Nephron progenitor cell (in vitro differentiated cells): ENCODE measurements at places on chromosomes 11 and 22.

- H3K4me1 ChIP-seq, result peaks cover 55% of the 10 kb centered on the region
- H3K4me3 ChIP-seq, result peak overlapping the region; percentile 96
- DNase-seq, result no peak
- H3K27ac ChIP-seq, result peak overlapping the region; percentile 99
Observed at GRCh38 chr22:50243685-50244419, 971 bp downstream of the TUBGCP6 start.

GRCh38 chr11:119531056-119531455 lies 108.1 kb upstream of the THY1 start:
- H3K27me3 ChIP-seq, result peaks cover 42% of the 10 kb centered on the region
- no peaks in the 10 kb centered on the region for H3K4me1 ChIP-seq
- no peaks in the 10 kb centered on the region for H3K36me3 ChIP-seq
- no peak overlapping the region for H3K27ac ChIP-seq
- no peak overlapping the region for H3K4me3 ChIP-seq

GRCh38 chr11:26297189-26297975 lies 34.5 kb upstream of the ANO3 start:
- no peak overlapping the region for H3K4me3 ChIP-seq
- H3K27ac ChIP-seq, result no peak overlapping the region
- H3K4me1 ChIP-seq, result no peaks in the 10 kb centered on the region
- H3K36me3 ChIP-seq, result no peaks in the 10 kb centered on the region

DNA sequence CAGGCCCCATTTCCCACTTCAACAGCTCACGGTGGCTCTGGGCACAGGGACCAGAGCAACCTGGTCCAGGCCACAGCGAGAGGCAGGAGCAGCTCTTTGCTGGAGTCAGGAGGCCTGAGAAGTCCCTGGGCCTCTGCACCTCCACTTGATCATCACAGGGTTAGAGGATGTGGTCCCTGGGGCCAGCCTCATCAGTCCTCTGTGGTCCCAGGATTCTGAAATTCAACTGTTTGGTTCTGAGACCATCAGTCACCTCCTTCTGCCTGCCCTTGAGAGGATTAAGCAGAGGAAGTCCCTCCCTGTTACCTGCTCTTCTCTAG lies 24.9 kb upstream of the CBX7 start:
- H3K36me3 ChIP-seq, result peaks cover 4% of the 10 kb centered on the region
- H3K27me3 ChIP-seq, result peaks cover 8% of the 10 kb centered on the region
- no peak overlapping the region for H3K4me3 ChIP-seq

- DNase-seq, result peak; percentile 45
- H3K4me1 ChIP-seq, result peaks cover 50% of the 10 kb centered on the region
- H3K27me3 ChIP-seq, result peaks cover 67% of the 10 kb centered on the region
- peak overlapping the region; percentile 47 for H3K4me3 ChIP-seq
- no peak overlapping the region for H3K27ac ChIP-seq
- H3K36me3 ChIP-seq, result peaks cover 11% of the 10 kb centered on the region
Observed at GRCh38 chr22:44586999-44587736, 89.1 kb upstream of the RTL6 start.

- peak within 1 kb of the TSS; percentile 94 for H3K27ac ChIP-seq
- peaks cover 24% of the 10 kb centered on the region for H3K27me3 ChIP-seq
- DNase-seq, result peak; percentile 80
Observed at GRCh38 chr22:31292236-31292989, at the start of gene PIK3IP1. Gene PIK3IP1 (minus strand): TSS chr22:31292488. CDS start chr22:31292344, 144 bp downstream.

GRCh38 chr11:69440876-69441275 lies 40.6 kb upstream of the LINC01488 start:
- H3K4me1 ChIP-seq, result peaks cover 68% of the 10 kb centered on the region
- no peak overlapping the region for H3K27ac ChIP-seq
- no peaks in the 10 kb centered on the region for H3K36me3 ChIP-seq
- DNase-seq, result no peak

DNA sequence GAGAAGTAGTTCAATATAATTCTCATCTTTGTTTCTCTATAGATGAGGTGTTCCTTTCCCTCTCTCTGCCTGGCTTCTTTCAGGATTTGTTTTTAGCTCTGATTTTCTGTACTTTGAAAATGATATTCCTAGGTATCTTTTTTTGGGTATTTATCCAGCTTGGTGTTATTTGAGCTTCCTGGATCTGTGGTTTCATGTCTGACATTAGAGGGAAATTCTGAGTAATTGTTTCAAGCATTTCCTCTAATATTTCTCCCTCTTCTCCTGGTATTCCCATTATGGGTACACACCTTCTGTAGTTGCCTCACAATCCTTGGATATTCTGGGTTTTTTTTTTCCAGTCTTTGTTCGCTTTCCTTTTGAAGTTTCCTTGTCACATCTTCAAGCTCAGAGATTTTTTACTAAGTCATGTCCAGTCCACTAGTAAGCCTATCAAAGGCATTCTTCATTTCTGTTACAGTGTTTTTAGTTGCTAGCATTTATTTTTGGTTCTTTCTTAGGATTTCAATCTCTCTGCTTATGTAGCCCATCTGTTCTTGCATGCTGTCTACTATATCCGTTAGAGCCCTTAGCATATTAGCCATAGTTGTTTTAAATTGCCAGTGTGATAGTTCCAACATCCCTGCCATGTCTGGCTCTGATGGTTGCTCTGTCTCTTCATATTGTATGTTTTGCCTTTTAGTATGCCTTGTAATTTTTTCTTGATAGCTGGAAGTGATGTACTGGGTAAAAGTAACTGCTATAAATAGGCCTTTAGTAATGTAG lies 5.8 kb downstream of the CCDC81 start:
- H3K27ac ChIP-seq, result no peak overlapping the region
- no peak overlapping the region for H3K4me3 ChIP-seq
- H3K4me1 ChIP-seq, result peaks cover 5% of the 10 kb centered on the region
- no peak for DNase-seq
- H3K27me3 ChIP-seq, result no peaks in the 10 kb centered on the region
- H3K36me3 ChIP-seq, result peaks cover 5% of the 10 kb centered on the region

GRCh38 chr11:128213461-128213860 lies 373.9 kb downstream of the ETS1 start:
- H3K27me3 ChIP-seq, result peaks cover 2% of the 10 kb centered on the region
- H3K4me1 ChIP-seq, result peaks cover 39% of the 10 kb centered on the region
- no peak overlapping the region for H3K4me3 ChIP-seq
- no peak for DNase-seq
- peaks cover 21% of the 10 kb centered on the region for H3K36me3 ChIP-seq

GRCh38 chr11:70504246-70505020 lies 106.1 kb downstream of the CTTN start:
- no peak overlapping the region for H3K4me3 ChIP-seq
- peak overlapping the region; percentile 16 for H3K27ac ChIP-seq
- H3K27me3 ChIP-seq, result no peaks in the 10 kb centered on the region
- DNase-seq, result no peak

- no peaks in the 10 kb centered on the region for H3K27me3 ChIP-seq
- H3K4me1 ChIP-seq, result peaks cover 29% of the 10 kb centered on the region
- no peak overlapping the region for H3K4me3 ChIP-seq
- H3K36me3 ChIP-seq, result peaks cover 7% of the 10 kb centered on the region
- no peak overlapping the region for H3K27ac ChIP-seq
Observed at GRCh38 chr22:19998232-19998951, 18.2 kb downstream of the ARVCF start.

GRCh38 chr11:104198576-104198975 lies 34.6 kb upstream of the PDGFD start:
- no peak overlapping the region for H3K27ac ChIP-seq
- H3K36me3 ChIP-seq, result no peaks in the 10 kb centered on the region
- DNase-seq, result no peak
- H3K4me1 ChIP-seq, result no peaks in the 10 kb centered on the region
- H3K27me3 ChIP-seq, result peaks cover 3% of the 10 kb centered on the region

DNA sequence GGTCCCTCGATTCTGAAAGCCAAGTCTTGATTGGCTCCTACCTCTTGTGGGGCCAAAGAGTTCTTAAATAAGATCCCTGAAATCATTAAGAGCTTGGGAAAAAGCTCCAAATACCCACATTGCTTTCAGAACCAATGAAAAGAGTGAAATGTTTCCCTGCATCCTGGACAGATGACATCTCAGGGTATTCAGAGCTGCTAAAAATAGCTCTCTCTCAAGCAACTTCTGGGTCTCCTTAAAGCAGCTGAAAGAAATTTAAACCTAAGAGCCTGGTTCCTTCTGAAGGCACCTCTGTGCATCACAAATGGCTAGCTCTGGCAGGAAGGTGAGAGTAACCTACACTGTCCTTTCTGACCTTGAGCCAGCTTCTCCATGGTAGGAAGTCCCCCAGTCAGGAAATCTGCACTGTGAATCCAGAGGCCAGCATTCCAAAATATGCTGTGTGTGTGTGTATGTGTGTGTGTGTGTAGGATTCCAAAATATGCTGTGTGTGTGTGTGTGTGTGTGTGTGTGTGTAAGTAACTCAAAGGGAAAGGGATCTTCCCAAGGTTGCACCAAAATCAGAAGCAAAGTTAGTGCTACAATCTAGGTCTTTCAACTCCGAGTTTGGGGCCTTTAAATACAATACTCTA lies 50.1 kb downstream of the RELT start:
- peaks cover 18% of the 10 kb centered on the region for H3K36me3 ChIP-seq
- no peak for DNase-seq
- peaks cover 3% of the 10 kb centered on the region for H3K27me3 ChIP-seq
- no peak overlapping the region for H3K27ac ChIP-seq

DNA sequence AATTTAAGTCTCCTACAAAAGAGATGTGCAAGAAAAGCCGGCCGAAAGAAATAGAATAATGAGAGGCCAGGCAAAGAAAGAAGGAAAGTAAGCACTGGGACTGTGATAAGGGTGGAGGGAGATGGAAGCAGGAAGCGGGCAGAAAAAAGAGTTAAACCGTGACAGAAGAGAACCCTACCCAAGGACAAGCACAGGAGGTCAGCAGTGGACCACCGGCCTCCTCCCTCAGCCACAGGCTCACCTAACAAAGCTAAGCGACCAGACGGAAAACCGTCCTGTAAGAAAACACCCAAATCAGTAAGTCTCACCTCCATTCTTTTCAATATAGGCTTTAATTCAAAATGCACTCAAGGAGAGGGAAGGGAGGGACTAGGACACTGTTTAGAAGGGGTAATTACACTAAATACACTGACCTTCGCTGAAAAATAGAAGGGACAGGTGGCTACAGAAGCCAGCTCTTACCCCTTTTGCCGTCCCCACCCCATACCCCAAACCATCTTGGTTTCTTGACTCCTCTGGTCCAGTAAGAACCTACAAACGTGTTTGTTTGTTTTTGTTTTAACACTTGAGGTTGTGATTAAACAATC lies 1.9 kb downstream of the FAM181B start:
- no peak overlapping the region for H3K27ac ChIP-seq
- no peaks in the 10 kb centered on the region for H3K36me3 ChIP-seq
- peaks cover 86% of the 10 kb centered on the region for H3K27me3 ChIP-seq

- peaks cover 5% of the 10 kb centered on the region for H3K4me1 ChIP-seq
- H3K27me3 ChIP-seq, result peaks cover 5% of the 10 kb centered on the region
- no peaks in the 10 kb centered on the region for H3K36me3 ChIP-seq
- DNase-seq, result no peak
- H3K4me3 ChIP-seq, result no peak overlapping the region
Observed at GRCh38 chr11:23359297-23359696, 499.0 kb upstream of the CCDC179 start.

- H3K27ac ChIP-seq, result peak overlapping the region; percentile 57
- no peaks in the 10 kb centered on the region for H3K27me3 ChIP-seq
- no peak overlapping the region for H3K4me3 ChIP-seq
- DNase-seq, result no peak
- peaks cover 70% of the 10 kb centered on the region for H3K4me1 ChIP-seq
Observed at GRCh38 chr11:92329137-92329536, 104.5 kb downstream of the FAT3 start.

DNA sequence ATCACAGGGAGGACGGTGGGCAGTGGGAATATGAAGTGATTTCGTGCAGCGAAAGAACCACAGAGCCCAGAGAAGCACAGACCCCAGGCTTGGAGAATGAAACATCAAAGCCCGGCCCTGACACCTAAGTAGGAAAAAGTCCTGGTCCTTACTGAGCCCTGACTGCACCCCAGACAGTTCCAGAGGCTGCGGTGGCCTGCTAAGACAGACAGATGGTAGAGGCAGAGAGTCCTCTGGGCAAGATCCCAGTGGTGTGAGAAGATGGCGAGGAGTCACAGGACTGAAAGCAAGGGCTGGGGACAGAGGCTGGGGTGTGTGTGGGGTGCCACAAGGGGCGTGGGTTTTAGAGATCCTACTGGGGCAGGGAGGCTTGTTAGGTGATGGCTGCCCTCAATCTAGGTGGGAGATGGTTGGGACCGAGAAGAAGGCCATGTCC lies 3.7 kb downstream of the CBX6 start:
- no peak for DNase-seq
- H3K4me1 ChIP-seq, result peaks cover 50% of the 10 kb centered on the region
- peaks cover 3% of the 10 kb centered on the region for H3K27me3 ChIP-seq

DNA sequence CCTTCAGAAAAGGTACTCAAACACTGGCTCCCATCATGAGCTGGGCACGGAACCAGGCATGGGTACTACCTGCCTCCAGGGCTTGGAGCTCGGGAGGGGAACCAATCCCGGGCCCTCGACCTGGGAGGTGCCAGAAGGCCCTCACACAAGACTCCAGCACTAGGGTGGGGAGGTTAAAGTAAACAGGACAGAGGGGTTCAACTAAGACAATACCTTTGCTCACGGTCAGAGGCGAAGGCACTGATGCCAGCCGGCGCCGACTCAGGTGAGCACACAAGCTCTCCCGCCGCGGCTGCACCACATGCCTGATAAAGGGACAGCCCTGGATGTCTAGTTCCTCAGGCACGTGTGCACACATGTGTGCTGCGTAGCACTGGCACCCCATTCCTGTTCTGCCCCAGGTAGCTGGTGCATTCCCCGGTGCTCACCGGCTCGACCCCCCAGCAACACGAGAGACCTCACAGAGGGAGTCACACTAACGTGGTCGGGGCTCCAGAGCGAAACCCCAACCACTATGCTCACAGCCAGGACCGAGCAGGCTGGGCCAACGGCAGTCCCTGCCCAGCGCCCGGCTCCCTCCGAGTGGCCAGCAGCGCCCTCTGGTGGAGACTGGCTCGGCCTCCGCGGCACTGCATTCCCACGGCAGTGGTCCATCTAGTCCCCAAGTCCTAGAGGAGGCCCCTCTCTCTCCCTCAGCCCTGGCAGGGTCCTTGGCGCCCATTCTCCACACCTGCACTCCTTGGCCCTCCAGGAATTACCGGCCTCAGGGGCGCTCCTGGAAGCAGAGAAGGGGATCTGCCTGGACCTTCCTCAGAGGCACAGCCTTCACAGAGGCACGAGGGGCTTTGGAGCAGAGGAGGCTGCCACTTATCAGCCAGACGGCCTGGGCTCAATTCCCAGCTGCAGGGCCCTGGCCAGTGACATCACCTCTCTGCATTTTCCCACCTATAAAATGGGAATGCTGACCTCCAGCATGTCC lies 28.8 kb upstream of the MOB2 start:
- peak; percentile 95 for DNase-seq
- H3K27me3 ChIP-seq, result peaks cover 5% of the 10 kb centered on the region
- peaks cover 24% of the 10 kb centered on the region for H3K4me1 ChIP-seq
- no peak overlapping the region for H3K27ac ChIP-seq

GRCh38 chr11:57255618-57256017 lies 18.6 kb upstream of the APLNR start:
- H3K27ac ChIP-seq, result no peak overlapping the region
- peaks cover 16% of the 10 kb centered on the region for H3K4me1 ChIP-seq
- peaks cover 8% of the 10 kb centered on the region for H3K36me3 ChIP-seq
- no peak for DNase-seq

GRCh38 chr22:47160781-47161520 lies 398.5 kb downstream of the TBC1D22A start:
- no peak overlapping the region for H3K27ac ChIP-seq
- DNase-seq, result no peak
- H3K4me1 ChIP-seq, result peaks cover 57% of the 10 kb centered on the region
- H3K36me3 ChIP-seq, result no peaks in the 10 kb centered on the region

- peaks cover 50% of the 10 kb centered on the region for H3K36me3 ChIP-seq
- peaks cover 14% of the 10 kb centered on the region for H3K27me3 ChIP-seq
- no peak for DNase-seq
- H3K4me1 ChIP-seq, result no peaks in the 10 kb centered on the region
Observed at GRCh38 chr22:19321757-19322156, 30.2 kb upstream of the CLTCL1 start.
